ENCODE measurements at places on chromosomes 12 and 14. TPM values are rescaled to one million over a fixed set of nuclear protein-coding genes. Genes with fewer than 3 reads are reported as not detected.

Gene PLEK2
- total RNA-seq, result 18.6 TPM

Gene PLCZ1
- total RNA-seq, result not detected

Gene SLC25A21
- total RNA-seq, result not detected

Gene ERP29
- 155 TPM for total RNA-seq

Gene OTOGL
- 0.08 TPM for total RNA-seq

Gene MIP
- not detected for total RNA-seq

Gene GLIPR1L1
- not detected for total RNA-seq

Gene TAS2R30
- total RNA-seq, result 2.0 TPM

Gene CEP170B
- total RNA-seq, result 14.6 TPM

Gene ATN1
- total RNA-seq, result 4.0 TPM

Gene RESF1
- total RNA-seq, result 20.3 TPM

Gene AQP2
- not detected for total RNA-seq

Gene AMHR2
- not detected for total RNA-seq

Gene KRT7
- total RNA-seq, result 533 TPM

Gene SYNDIG1L
- total RNA-seq, result not detected
